ENCODE measurements at places on chromosomes 3 and 15.

DNA sequence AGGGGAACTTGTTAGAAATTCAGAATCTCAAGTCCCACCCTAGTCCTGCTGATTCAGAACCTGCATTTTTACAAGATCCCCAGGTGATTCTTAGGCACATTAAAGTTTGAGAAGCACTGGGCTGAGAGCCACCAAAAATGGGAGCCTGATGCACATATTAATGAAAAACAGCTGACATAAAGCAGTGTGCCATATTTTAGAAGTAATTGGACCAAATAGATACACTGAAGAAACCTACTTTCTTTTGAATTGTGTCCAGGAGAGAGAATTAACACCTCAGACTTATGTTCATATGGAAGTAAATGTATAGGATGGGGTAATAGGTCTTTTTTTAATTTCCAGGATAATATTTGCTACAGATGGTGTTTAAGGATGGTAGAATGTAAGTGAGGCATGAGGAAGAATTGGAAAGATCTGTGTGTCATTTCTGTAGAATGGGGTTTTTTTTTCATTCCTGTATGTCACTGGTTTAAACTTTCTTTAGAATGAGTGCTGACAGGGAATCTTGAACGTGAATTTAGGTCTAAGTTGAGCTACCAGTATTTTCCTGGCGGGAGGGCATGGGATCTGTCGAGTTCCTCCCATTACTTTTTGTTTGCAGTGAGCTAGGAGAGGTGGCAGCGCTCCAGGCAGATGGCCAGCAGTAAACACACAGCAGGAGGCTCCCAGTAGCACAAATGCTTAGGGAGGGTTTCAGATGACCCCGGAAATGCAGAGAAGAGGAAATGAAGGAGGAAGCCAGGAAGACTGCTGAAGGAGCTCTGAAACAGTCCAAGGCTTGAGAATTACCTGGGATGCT lies 185.6 kb downstream of the PLCL2 start:
- DNase-seq: no peak

DNA sequence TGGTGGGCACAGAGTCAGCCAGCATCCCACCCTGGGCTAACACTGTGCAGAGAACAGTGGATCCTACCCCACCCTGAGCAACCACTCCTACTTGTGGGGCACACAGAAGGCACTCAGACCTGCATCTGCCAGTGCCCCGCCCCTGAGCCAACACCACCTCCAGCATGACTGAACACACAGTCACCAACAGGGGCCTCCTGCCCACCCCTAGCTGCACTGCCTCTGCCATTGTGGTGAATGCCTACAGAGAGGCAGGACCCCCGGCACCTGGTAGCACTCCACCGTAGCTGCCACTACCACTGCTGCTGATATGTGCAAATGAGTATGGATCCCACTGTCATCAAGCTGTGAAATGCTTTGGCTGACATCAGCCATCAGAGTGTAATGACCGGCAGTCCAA lies 123.1 kb downstream of the ADAMTSL3 start:
- no peak for DNase-seq

GRCh38 chr3:88433568-88433967 lies 283.8 kb downstream of the C3orf38 start:
- no peak for DNase-seq

GRCh38 chr3:159080256-159080655 lies 278.4 kb downstream of the MFSD1 start:
- DNase-seq: no peak

DNA sequence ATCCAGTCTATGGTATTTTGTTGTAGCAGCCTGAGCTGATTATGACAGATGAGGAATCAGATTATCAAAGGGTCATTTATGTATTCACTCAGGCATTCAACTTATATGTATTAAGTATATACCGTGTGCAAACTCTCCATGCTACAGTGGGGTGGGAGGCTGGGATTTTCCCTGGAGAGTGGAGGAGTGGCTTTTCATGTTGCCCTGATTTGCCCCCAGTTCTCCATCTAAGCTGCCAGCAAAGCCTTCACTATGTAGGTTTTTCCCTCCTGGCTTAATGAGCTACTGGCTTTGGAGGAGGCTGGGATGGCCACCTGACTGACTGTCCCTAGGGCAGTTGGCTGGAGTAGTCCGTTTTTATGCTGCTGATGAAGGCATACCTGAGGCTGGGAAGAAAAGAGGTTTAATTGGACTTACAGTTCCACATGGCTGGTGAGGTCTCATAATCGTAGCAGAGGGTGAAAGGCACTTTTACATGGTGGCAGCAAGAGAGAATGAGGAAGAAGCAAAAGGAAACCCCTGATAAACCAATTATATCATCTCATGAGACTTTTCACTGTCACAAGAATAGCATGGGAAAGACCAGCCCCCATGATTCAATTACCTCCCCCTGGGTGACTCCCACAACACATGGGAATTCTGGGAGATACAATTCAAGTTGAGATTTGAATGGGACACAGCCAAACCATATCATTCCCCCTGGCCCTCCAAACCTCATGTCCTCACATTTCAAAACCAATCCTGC lies 253.9 kb downstream of the RPLP1 start:
- DNase-seq: no peak
